ENCODE measurements at places on chromosomes 2 and 18.

- no peak overlapping the region for H3K27ac ChIP-seq
- no peak overlapping the region for H3K4me3 ChIP-seq
- H3K4me1 ChIP-seq = no peaks in the 10 kb centered on the region
- peaks cover 5% of the 10 kb centered on the region for H3K36me3 ChIP-seq
- DNase-seq = no peak
- no peaks in the 10 kb centered on the region for H3K27me3 ChIP-seq
Measured at GRCh38 chr2:101788995-101789970, 91.8 kb downstream of the MAP4K4 start.

GRCh38 chr2:37323781-37324535 lies 675 bp downstream of the PRKD3 start:
- no peak for DNase-seq
- H3K36me3 ChIP-seq = no peaks in the 10 kb centered on the region
- H3K27me3 ChIP-seq = no peaks in the 10 kb centered on the region
- H3K4me1 ChIP-seq = peaks cover 23% of the 10 kb centered on the region

GRCh38 chr18:23384778-23385736 lies 68.0 kb upstream of the RIOK3 start:
- H3K27me3 ChIP-seq = no peaks in the 10 kb centered on the region
- H3K36me3 ChIP-seq = no peaks in the 10 kb centered on the region
- H3K4me1 ChIP-seq = peaks cover 7% of the 10 kb centered on the region
- no peak for DNase-seq
- H3K27ac ChIP-seq = no peak overlapping the region
- H3K4me3 ChIP-seq = no peak overlapping the region

GRCh38 chr2:221726894-221727513 lies 154.9 kb upstream of the EPHA4 start:
- H3K4me3 ChIP-seq = no peak overlapping the region
- no peak overlapping the region for H3K27ac ChIP-seq
- no peaks in the 10 kb centered on the region for H3K36me3 ChIP-seq
- H3K27me3 ChIP-seq = no peaks in the 10 kb centered on the region
- DNase-seq = no peak

DNA sequence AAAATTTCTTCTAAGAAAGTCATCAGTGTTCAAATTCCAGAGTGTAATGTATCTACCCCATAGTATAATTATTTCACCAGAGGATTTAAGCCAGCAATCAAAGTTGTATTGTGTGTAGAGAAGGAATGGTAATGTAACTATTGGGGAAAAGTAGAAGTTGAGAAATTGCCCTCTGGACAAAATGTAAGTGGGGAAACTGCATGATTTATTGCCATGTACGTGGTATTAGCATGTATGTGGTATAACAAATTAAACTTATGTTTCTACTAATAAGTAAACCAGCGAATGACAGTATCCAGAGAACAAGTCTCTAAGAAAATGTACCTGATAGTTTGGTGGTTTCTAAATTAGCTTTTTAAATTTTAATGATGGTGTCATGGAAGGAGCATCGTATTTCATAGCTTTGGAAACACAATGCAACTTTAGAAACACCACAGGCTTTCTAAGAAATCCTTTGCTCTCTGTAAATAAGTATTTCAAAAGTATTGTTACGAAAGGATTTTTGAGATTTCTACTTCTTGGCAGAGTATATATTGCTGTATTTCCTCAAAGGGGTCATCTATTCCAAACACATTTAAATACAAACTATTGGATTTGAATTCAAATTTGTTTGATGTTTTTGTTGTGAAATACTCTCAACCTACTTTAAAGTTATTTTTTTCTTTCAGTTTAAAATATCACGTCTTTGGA lies 1018.9 kb upstream of the ZEB2 start:
- H3K27me3 ChIP-seq = peaks cover 5% of the 10 kb centered on the region
- DNase-seq = no peak
- no peak overlapping the region for H3K4me3 ChIP-seq
- H3K4me1 ChIP-seq = no peaks in the 10 kb centered on the region

- H3K27me3 ChIP-seq = no peaks in the 10 kb centered on the region
- DNase-seq = no peak
- no peak overlapping the region for H3K4me3 ChIP-seq
- no peaks in the 10 kb centered on the region for H3K4me1 ChIP-seq
- no peak overlapping the region for H3K27ac ChIP-seq
Measured at GRCh38 chr2:143692967-143693366, 563.7 kb downstream of the ARHGAP15 start.

GRCh38 chr18:70640336-70640887 lies 351.6 kb downstream of the SOCS6 start:
- H3K4me1 ChIP-seq = no peaks in the 10 kb centered on the region
- H3K27me3 ChIP-seq = no peaks in the 10 kb centered on the region

DNA sequence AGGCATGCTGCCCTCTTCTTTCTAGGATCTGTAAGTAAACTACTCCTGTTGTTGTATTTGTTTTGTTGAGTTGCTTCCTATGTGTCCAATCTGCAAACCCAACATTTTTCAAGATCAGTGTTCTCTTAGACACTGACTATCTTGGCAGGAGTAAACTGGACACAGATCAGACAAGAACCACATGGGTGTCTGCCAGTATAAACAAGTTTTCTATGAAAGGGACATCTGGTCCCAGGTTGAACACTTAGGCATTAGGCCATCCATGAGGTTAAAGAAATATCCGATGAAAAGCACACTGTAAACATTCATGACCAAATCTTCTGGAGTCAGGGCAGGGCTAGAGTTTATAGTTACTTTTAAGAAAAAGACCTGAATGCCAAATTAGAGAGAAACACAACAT lies 441.8 kb downstream of the NYAP2 start:
- no peaks in the 10 kb centered on the region for H3K4me1 ChIP-seq
- H3K27ac ChIP-seq = no peak overlapping the region
- no peak overlapping the region for H3K4me3 ChIP-seq
- DNase-seq = no peak
- H3K36me3 ChIP-seq = no peaks in the 10 kb centered on the region

DNA sequence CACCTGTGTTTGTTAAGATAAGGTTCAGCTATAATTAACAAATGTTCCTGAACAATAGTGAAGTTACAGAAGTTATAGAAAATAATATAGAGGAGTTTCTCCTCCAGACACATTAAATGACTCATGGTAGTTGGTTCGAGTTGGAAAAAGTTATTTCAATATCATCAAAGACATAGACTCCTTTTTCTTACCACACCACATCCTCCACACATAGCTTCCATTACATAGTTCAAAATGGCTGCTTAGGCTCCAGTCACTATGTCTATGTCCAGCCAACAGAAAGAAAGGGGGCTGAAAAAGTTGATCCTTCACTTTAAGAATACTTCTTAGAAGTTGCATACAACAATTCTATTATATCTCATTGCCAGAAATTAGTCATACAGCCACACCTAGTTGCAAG lies 50.7 kb downstream of the DYNAP start:
- peaks cover 2% of the 10 kb centered on the region for H3K4me1 ChIP-seq
- DNase-seq = no peak
- H3K27me3 ChIP-seq = no peaks in the 10 kb centered on the region
- no peak overlapping the region for H3K27ac ChIP-seq

- H3K4me3 ChIP-seq = no peak overlapping the region
- peaks cover 17% of the 10 kb centered on the region for H3K27me3 ChIP-seq
- H3K27ac ChIP-seq = no peak overlapping the region
- no peak for DNase-seq
- H3K4me1 ChIP-seq = peaks cover 5% of the 10 kb centered on the region
- no peaks in the 10 kb centered on the region for H3K36me3 ChIP-seq
Measured at GRCh38 chr2:120402067-120402433, 56.1 kb downstream of the INHBB start.

- H3K36me3 ChIP-seq = no peaks in the 10 kb centered on the region
- H3K4me1 ChIP-seq = peaks cover 12% of the 10 kb centered on the region
- H3K4me3 ChIP-seq = no peak overlapping the region
Measured at GRCh38 chr2:3665886-3666612, 8.0 kb downstream of the ALLC start.

DNA sequence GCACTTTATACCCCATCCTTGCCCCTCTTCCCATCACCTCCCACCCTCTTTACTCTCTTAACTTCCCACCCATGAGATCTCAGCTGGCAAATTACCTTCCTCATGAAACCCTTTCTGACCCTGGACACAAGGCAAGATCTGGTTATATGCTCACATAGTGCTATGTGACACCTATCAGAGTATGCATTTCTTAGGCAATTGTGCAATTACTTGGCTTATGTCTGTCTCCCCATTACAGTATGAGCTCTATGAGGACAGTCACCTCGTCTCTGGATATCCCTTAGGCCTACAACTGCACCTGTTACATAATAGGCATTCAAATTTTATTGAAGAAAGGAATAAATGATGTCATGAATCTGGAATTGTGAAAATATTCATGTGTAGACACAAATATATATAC lies 91.4 kb downstream of the ZNF385B start:
- H3K4me1 ChIP-seq = peaks cover 7% of the 10 kb centered on the region
- H3K27ac ChIP-seq = no peak overlapping the region
- no peak overlapping the region for H3K4me3 ChIP-seq
- H3K27me3 ChIP-seq = no peaks in the 10 kb centered on the region
- no peaks in the 10 kb centered on the region for H3K36me3 ChIP-seq
- no peak for DNase-seq

GRCh38 chr2:138700716-138701115 lies 79.5 kb downstream of the NXPH2 start:
- DNase-seq = no peak
- no peak overlapping the region for H3K4me3 ChIP-seq
- no peak overlapping the region for H3K27ac ChIP-seq
- H3K36me3 ChIP-seq = no peaks in the 10 kb centered on the region
- H3K27me3 ChIP-seq = no peaks in the 10 kb centered on the region

GRCh38 chr2:24047703-24048033 lies 477 bp upstream of the WDCP start:
- no peak for DNase-seq
- no peak overlapping the region for H3K27ac ChIP-seq
- peak overlapping the region; percentile 87 for H3K4me3 ChIP-seq
- no peaks in the 10 kb centered on the region for H3K27me3 ChIP-seq
- H3K4me1 ChIP-seq = peaks cover 10% of the 10 kb centered on the region

- peaks cover 6% of the 10 kb centered on the region for H3K4me1 ChIP-seq
- no peaks in the 10 kb centered on the region for H3K36me3 ChIP-seq
- H3K4me3 ChIP-seq = no peak overlapping the region
- no peak overlapping the region for H3K27ac ChIP-seq
- no peak for DNase-seq
- H3K27me3 ChIP-seq = no peaks in the 10 kb centered on the region
Measured at GRCh38 chr2:68714866-68715265, 19.7 kb upstream of the ARHGAP25 start.

DNA sequence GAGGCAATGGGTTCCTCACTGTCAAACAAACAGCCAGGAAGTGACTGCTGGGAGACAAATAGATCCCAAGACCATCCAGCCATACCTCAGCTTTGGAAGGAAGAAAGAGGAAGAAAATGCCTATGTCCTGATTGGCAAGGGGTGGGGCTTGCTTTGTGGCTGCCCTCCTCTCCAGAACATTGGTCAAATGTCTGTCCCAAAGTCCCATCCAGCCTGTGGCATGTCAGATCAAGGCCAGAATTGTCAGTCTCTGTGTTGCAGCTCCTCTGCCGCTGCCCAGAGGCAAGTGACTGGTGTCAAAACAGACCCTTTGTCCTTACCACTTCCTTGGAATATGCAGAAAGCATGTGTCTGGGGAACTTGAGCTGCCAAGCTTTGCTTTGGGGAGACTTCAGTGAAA lies 63.0 kb upstream of the SMAD2 start:
- no peak overlapping the region for H3K4me3 ChIP-seq
- H3K27me3 ChIP-seq = no peaks in the 10 kb centered on the region
- no peaks in the 10 kb centered on the region for H3K4me1 ChIP-seq
- no peak overlapping the region for H3K27ac ChIP-seq

DNA sequence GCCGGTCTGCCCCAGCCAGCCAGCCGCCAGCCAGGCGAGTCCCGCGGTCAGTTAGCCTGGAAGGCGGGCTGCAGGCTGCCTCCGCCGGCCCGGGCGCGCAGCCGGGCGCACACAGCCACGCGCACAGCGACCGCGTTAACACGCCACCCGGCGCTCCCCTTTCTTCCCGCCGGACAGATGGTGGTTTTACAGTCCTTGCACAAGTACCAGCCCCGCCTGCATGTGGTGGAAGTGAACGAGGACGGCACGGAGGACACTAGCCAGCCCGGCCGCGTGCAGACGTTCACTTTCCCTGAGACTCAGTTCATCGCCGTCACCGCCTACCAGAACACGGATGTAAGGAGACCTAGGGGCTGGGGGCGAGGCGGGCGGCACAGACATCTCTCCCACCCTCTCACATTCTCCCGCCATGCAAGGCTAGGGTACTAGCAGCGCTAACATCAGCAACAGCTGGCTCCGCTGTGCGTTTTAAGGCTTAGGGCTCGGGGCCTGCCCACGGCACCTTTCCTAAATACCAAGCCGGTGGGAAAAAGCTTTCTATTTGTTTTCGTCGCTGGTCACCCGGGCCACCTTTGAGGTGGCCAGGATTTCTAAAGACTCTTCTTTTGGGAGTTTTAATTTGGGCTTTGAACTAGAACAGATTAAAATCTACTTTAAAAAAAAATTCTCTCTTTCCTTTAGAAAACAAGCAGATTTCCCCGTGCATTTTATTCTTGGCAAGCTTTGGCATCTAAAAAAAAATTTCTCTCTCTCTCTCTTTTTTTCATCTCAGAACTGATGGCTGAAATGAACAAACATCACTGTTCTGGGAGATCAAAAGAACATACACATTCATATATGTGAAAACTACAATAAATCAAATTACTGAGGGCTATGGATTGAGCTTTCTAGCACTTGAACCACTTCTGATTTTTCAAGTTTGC lies 2.9 kb downstream of the TBR1 start:
- peaks cover 95% of the 10 kb centered on the region for H3K27me3 ChIP-seq
- H3K27ac ChIP-seq = no peak overlapping the region
- H3K36me3 ChIP-seq = no peaks in the 10 kb centered on the region
- no peak for DNase-seq

DNA sequence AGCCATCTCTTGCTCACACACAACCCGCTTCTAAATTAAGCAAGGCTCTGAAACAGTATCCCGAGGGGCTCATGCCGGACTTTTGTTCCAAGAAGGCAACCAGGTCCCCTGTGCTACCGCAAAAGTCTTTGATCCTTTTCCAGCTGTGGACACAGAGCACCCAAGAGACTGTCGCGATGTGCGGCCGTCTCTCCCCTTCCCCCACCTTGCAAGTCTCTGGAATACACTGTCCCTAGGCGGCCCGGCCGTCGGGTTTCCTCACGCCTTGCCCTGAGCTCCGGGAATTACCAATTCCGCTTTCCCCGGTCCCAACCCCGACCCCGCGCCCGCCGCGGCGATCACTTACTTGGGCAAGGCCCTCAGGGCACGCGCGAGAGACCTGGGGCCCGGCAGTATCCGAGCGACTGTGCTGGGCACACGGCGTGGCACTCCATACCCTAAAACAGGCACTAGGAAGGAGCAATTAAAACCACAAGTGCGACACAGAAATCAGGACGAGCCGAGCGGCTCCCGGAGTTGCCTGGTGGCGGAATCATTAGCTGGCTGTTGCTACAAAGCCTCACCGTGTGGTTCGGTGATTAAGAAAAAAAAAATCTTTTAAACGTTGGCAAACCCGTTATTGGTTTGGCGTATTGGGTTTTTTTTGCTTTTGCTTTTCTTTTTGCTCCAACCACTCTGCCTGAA lies 2.2 kb upstream of the DLX1 start:
- no peaks in the 10 kb centered on the region for H3K36me3 ChIP-seq
- no peak overlapping the region for H3K27ac ChIP-seq
- peaks cover 34% of the 10 kb centered on the region for H3K4me1 ChIP-seq
- no peak overlapping the region for H3K4me3 ChIP-seq
- H3K27me3 ChIP-seq = peaks cover 75% of the 10 kb centered on the region

GRCh38 chr2:168272225-168272624 lies 24.8 kb upstream of the STK39 start:
- no peaks in the 10 kb centered on the region for H3K36me3 ChIP-seq
- no peak overlapping the region for H3K27ac ChIP-seq
- DNase-seq = no peak
- no peak overlapping the region for H3K4me3 ChIP-seq
- no peaks in the 10 kb centered on the region for H3K4me1 ChIP-seq
